ENCODE measurements at places on chromosomes 1 and 21.
A peak's percentile ranks its signal among the peaks of the same experiment; 100 is the strongest.

DNA sequence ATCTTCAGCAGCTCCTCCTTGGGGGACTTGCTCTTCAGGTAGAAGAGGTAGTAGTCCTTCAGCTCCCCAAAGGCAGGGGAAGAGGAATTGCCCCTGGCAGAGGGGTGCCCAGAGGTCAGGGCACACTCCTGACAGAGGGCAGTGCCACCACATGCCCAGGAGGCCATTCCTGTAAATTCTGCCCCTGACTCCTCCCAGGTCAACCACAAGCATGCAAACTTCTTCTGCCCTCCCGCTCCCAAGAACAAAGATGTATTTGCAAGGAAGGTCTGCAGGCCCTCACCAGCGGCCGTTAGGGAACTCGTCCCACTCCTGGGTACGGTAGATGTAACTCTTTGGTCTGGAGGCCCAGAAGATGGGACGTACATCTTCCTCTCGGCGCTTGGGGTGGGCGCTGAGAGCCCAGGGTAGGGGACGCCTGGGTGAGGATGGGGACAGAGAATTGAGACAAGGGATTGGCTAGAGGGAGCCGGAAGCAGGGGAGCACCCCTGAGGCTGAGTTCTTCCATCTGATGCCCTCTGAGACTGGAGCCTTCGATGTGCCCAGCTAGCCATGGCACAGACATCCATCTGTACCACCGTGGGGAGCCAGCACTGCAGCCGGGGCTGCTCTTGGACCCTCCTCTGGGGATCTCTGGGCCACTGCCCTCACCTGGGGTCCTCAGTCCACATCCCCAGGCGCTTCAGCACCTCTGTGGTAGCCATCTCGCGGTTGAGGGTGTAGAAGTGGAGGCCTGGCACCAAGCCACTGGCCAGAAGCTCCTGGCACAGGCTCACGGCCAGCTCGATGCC, 11.1 kb downstream of the MTHFR start:
- DNase-seq = no peak

GRCh38 chr1:93677729-93678128, 3.9 kb downstream of the BCAR3 start:
- no peak for DNase-seq

DNA sequence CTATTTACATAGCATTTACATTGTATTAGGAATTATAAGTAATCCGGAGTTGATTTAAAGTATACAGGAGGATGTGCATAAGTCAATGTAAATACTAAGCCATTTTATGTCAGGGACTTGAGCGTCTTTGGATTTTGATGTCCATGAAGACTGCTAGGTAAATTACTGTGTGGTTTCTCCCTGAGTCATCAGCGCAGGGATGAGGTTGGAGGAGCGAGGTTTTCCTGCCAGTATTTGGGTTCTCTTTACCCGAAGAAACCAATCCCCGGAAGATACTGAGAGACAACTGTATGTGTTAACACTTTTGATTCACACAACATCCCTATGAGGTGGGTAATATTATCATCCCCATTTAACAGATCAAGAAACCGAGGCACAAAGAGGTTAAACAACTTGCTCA, 29.3 kb downstream of the BATF3 start:
- no peak for DNase-seq

DNA sequence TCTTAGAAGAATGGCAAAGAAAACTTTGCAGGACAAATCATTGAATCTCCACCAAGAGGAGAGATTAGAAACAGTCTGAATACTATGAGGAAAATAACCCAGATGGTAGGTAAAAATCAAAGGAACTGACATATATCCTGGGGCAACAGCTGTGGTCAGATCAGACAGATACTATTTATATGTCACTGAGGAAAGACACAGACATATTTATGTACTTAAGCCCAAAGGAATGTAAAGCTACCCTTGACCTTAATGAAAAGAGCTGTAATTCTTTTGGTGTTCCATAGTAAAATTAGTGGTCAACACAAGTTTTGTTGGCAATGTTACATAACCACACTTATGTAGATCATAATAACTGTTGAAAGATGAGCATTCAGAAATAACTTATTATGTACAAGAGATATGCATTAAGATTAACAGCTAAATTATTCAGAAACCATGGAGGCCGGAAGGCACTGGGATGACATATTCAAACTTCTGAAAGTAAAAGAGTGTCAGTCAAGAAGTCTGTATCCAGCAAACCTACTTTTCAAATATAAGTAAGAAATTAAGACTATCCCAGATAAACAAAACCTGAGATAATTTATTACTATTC, 166.1 kb upstream of the SAMSN1 start:
- DNase-seq = no peak

DNA sequence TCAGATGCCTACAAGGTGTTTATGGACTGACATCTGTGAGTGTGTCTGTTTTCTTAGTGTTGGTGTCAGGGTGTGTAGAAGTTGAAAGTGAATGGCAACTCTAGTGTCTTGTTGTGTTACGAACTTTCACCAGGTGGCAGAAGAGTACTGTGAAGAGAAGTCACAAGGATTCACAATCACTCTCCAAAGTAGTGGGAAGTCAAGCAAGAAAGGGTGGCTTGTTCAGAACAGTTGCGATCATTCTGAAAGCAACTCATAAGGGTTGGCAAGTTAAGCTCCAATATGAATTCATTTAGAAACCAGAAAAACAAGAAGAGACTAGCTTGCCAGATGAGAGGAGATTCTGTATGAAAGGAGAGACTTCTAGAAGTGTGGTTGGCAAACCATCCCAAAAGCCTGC, 86.1 kb downstream of the FASLG start:
- DNase-seq = peak; percentile 51

DNA sequence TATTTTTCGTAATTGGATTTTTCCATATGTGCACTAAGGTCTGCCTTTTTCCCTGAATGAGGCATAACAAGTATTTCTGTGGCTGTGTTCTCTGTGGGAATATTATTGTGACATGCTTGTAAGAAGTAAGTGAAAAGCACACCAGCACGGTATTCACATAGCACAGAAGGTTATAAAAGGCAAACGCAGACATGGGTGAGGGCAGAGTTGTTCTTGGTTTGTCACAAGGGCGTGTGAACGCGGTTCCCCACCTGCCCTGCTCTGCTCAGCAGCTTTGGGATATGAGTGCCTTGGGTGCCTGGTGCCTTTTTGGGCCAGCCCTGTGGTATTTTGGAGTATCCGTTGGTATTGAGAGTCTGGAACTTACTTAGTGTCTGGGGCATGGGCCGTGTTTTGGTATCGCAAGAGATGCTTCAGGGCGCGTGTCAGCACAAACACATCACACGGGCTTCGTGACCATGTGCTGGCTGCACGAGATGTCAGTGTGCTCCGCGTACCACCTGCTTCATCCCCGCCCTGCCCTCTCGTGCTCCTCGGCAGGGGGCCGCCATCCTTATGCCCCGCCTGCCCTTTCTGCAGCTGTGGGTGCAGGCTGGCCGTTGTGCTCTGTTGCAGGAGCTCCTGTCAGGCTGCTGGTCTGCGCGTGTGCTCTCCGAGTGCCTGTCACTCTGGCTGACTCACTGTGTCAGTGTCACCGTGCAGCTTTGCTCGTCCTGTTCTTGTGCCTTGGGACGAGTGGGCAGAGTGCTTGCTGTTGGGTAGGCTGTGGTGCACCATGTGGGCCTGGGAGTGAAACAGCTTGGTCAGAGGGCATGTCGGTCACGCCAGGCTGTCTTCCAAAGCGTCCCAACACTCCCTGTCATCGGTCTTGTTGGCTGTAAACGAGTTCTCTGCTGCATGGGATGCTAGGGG, 15.0 kb downstream of the SKI start:
- no peak for DNase-seq

DNA sequence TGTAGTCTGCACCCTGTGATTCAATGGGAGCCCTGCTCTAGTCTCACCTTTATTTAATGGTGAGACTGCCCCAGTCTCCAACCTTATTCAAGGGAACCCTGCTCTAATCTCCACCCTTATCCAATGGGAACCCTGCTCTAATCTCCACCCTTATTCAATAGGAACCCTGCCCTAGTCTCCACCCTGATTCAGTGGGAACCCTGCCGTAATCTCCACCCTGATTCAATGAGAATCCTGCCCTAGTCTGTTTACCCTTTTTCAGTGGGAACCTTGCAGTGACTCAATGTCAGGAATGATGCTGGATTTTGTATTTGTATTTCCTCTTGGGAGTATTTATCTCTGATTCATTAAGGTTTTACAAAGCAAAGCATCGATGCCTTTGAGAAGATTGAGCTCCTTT, 39.5 kb downstream of the TRPM2 start:
- no peak for DNase-seq

- peak; percentile 68 for DNase-seq
Observed at GRCh38 chr1:202010180-202011015, at the start of gene ELF3. TSS of gene ELF3 (plus strand) at chr1:202010587. CDS start at chr1:202011137, 550 bp downstream.

DNA sequence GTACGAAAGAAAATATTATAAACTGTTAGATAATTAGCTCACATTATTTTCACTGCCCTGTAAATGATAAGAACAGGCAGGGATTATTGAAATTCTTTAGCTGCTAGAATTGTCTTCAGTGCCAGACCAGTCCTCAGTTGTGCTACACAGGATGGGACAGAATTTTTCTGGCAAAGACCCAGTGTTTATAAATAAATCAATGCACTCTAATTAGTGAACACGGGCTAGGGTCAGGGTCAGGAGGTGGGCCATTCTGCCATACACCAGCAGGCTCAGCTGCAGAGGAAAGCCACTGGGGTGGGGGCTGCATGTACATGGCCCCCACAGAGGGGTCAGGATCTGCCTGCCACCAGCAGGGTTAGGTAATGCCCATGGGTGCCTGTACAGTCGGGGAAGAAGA, 6.4 kb downstream of the BCAR3 start:
- no peak for DNase-seq

DNA sequence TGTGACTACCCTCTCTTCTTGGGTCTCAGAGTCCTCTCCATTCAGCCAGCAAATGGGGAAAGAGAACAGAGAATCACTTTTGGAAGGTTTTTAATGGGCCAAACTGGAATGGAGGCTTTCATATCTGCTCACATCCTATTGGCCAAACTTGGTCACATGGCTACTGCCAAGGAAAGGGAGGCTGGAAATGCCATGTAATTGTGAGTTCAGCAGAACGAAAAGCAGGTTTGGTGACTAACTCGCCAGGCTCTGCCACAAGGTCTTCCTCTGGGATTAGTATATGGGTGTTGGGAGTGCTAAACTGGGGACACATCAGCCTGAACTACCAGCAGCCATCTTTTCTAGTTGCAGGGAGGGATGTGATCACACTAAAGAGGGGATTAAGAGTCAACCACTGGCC, 19.2 kb downstream of the RD3 start:
- DNase-seq = no peak

DNA sequence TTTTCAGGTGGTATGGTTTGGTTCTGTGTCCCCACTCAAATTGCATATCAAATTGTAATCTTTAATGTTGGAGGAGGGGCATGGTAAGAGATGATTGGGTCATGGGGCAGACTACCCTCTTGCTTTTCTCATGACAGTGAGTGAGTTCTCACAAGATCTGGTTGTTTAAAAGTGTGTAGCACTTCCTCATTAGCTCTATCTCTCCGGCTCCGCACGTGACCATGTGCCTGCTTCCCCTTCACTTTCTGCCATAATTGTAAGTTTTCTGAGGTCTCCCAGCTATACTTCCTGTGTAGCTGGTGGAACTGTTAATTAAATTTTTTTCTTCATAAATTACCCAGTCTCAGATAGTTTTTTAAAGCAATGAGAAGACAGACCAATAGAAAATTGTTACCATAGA, 843.2 kb downstream of the AMY1C start:
- no peak for DNase-seq
